Foreskin keratinocyte (primary cell): ENCODE measurements at places on chromosomes 4 and X.

DNA sequence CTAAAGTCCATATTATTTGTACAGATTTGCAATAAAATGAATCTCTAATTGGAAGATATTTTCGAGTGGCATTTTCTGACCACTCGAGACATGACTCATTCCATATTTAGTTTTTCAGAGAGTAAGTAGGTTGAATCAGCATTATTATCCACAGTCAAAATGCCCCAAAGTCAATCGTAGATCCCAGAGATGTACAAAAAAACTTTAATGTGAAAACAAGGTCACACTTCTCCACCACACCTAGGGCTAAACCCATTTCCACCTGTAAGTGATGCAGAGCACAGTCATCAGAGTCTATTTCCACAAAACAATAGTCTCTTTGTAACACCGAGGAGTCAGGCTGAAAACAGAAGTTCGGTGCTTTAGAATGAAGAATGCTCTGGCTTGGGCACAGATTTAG, 117.1 kb upstream of the TENM3 start:
- DNase-seq: peak; percentile 95

DNA sequence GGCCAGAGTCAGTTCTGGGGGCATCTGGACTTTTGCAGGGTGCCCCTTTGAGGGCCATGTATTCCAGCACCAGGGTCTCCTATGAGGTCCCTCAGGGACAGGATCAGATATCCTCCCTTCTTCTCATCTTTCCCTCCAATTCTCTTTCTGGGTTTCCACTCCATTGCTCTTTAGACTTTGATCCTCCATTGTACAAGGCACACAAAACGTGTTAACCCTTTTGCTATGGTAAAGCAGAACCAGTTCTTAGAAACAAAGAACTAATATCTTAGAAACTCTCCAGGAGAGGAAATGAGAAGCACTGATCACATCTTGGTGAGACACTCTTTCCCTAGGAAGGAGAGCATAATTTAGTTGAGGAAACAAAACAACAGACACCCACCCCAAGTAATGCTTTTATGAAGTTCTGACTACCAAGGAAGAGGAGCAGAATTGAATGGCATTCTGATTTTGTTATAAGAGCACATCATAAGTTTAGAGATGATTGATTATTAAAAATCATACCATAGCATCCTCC, 200.7 kb upstream of the NPY2R start:
- DNase-seq: no peak

DNA sequence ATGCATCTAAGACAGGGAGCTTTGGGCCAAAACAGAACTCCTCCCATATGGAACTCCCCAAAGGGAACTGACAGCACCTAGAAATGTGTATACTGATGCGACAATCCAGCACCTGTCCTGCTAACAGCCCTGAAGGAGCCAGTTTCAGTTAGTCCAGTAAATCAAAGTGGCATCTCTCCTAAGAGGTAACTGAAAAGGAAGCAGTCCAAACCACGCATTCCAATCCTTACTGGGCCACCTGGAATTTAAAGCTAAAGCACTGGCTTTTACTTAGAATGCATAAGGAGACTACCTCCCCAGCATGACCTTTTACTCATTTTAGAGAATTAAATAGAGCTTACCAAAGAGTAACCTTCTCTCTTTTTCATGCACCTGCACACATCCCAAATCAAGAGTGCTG, 586.8 kb upstream of the PITX2 start:
- DNase-seq: no peak

GRCh38 chrX:26203561-26203960, 11.3 kb downstream of the MAGEB6 start:
- no peak for DNase-seq

GRCh38 chr4:156536661-156537060, 434.9 kb downstream of the PDGFC start:
- peak; percentile 88 for DNase-seq

DNA sequence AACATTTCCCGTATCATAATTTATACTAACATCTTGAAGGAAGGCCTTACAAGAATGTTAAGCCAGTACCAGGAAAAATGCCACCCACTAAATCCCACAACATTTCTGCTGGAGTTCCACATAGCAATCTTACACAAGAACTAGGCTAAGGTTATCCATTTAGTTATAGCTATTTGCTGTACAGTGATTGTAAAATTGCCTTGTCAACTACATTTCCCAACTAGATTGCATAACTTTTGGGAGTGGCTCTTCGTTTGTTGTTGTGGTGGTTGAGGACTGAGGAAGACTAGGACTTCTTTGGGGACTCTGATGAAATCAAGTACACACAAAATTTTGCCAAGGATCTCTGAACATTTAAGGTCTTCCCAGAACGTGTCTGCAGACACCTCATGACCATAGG, 8.0 kb downstream of the IBSP start:
- DNase-seq: peak; percentile 3

DNA sequence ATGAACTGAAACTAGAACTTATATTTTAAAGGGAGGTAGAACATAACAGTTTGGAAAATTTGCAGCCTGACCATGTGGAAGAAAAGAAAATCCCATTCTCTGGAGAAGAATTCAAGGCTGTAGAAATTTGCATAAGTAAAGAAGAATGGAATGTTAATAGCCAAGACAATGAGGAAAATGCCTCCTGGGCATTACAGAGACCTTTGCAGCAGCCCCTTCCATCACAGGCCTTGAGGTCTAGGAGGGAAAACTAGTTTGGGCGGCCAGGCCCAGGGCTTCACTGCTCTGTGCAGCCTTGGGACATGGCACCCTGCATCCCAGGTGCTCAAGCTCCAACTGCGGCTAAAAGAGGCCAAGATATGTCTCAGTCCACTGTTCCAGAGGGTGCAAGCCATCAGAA, 1506.8 kb downstream of the PCDH18 start:
- DNase-seq: no peak

DNA sequence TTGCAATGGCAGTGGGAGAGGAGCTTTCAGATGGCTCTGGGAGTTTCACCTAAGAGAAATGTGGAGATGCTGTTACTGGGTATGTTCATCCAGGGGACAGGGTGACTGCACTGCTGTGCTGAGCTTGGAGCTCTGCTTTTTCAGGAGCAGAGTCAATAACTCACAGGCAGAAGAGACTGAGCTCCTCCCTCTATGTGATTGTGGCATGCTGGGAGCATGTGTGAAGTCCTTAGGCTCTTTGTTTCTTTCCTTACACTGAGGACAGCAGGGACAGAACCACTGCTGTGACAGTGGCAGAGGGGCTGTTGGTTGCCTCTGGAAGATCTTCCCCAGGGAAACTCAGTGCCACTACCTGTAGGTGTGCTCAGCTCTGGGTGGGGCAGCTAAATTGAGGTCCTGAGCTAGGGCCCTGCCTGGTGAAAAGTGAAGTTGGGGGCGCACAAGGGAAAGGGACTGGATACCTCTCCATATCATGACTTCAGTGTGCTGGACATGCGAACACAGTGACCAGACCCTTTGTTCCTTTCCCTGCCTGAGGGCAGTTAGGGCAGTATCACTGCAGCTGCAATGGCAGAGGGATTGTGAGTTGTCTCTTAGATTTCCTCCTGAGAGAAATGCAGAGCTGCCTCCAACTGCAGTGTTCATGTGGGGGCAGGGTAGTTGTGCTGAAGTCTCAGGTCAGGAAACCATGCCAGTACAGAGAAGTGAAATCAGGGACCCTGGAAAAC, 156.7 kb downstream of the TENT5D start:
- DNase-seq: no peak

DNA sequence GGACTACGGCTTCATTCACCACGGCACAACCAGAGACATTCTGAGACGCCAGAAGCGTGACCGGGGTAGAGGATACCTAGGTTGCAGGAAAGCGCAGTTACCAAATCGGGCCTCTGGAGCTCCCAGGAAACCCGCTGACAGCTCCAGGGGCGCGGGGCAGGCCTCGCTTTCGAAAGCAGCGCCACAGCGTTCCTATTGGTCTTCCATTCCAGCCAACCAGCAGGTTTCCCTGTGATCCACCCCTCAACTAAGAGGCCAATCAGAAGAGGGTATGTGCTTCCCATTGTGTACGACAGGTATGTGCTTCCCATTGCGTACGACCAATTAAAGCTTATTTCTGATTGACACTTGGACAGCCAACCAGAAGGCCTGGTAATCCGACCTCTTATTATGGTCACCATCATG, 14.9 kb downstream of the SNX12 start:
- no peak for DNase-seq

- DNase-seq: no peak
Measured at GRCh38 chrX:52420824-52421443, 52.1 kb downstream of the XAGE2 start.

- no peak for DNase-seq
Measured at GRCh38 chr4:76758996-76759395, 138.9 kb downstream of the SOWAHB start.

DNA sequence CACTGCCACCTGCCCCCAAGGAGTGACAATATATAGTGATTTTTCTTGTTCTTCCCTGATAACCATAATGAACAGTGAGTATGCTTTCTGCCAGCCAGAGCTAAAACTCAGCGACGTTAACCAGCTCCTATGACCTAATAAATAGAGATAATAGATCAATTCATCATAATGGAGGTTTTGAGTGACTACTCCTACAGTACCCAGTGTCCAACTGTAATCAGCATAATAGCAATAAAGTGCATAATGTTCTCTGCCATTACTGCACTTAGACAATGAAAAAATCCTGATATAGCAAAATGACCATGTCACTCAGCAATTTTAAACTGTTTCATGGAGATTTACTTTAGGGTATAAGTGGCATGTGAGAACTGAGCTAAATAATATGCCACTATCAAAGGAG, 20.7 kb upstream of the TXLNG start:
- no peak for DNase-seq

DNA sequence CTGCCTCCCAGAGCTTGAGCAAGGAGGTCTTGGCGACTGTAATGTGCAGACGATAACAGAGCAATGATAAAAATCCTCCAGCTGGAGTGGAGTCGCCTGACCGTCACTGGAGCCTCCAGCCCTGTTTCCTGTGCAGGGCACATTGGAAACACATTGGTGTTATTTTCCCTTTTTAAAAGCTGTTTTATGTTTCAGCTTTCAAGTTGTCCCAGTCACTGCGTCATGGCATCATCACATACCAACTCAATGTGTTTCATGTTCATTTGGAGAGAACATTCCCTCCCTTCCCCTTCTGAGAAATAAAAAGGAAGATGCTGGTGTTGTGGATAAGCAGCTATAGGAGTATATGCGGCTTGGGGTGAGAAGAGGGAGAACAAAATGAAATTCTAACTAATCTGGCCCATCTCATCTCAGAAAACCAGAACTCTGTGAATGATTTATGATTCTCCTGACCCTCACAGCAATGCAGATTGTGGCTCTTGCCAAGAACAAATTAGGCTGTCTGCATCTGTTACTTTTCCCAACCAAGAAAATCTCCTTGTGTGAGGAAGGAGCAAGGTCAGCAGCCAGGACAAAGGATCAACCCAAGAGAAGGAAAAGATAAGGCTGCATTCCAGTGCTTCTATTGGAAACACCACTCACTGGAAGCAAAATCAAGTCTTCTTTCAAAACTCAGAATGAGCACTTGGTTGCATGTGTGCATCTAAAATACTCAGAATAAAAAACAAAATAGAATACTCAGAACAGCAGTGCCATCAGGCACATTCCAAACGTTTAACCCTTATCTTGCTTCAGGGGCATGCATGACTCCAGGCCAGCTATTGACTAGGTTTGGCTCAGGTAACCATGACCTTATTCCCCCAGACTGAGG, 134.4 kb downstream of the RASL11B start:
- no peak for DNase-seq

- no peak for DNase-seq
Measured at GRCh38 chr4:124067046-124067445, 645.5 kb downstream of the ANKRD50 start.

- no peak for DNase-seq
Measured at GRCh38 chrX:109920325-109920724, 82.6 kb upstream of the TMEM164 start.

GRCh38 chr4:185004562-185005218, 13.6 kb upstream of the HELT start:
- DNase-seq: no peak
